SK-MEL-5 (cell line): ENCODE measurements at places on chromosomes 3 and 15. TPM values are rescaled to one million over a fixed set of nuclear protein-coding genes. Genes with fewer than 3 reads are reported as not detected.

DNA sequence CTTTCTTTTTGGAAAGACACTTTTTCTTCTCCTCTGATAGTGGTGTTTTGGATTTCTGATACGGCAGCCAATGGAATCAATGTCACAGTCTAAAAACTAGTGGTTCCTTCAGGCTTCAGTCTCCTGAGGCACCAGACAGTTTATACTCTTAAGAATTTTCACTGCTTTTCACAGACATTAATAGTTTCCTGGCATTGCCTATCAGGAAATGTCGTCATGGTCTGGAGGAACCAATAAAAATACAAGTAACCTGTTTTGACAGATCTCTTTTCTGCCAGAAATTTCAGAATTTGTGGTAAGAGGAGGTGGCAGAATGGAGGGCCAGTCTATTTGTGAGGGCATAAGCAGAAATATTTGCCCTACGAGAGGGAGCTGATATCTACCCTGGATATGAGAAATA, 44.8 kb downstream of the FILIP1L start:
- DNase-seq: no peak

DNA sequence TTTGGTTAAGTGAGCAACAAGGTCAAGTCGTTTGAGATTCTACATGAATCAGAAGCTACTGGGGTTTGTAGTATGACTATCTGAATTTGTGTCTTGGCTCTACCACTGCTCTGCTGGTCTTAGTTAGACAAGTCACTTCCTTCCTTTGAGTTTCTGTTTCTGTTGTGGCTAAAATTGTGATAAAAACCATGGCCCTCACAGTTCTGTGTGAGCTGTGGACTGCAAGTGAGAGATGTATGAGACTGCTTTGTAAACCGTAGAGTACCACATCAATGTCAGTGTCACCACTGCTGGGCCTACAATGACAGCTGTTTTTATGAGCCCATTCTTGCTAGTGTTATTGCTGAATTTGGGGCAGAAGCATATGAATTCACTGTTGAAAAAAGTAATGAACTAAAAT, 32.7 kb downstream of the RARB start:
- no peak for DNase-seq

DNA sequence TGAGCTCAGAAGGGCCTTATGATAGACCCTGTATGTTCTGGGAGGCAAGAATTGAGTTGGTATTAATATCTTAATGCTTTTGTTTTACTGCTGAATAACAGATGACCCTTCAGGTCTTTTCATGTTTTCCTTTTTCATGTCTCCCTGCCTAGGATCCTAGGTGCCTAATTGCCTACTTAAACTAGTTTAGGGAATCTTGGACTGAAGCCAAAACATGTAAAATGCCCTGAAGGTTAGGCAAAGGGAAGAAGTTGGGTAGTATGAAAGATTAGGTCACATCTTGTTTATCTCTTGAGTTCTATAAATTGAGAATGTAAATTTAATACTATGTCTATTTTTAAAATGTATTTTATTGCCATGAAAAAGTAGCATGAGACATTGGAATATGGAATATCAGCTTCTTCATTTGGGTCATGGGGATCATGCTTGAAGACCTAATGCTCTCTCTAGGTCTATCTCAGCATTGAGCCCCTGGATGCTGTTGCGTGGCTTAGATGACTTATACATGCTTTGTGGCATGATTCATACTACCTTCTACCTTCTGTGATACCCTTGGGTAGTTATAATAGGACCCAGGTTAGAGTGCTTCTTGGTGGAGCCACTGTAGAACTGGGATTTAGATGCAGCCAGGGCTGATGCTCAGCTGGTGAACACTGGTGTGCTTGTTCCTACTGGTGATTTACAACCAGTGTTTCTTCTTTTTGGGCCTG, 26.4 kb downstream of the RBM6 start:
- no peak for DNase-seq

GRCh38 chr3:77146004-77146403, 106.1 kb downstream of the ROBO2 start:
- DNase-seq: no peak

Gene GPR62
- total RNA-seq: not detected in 2 replicates

DNA sequence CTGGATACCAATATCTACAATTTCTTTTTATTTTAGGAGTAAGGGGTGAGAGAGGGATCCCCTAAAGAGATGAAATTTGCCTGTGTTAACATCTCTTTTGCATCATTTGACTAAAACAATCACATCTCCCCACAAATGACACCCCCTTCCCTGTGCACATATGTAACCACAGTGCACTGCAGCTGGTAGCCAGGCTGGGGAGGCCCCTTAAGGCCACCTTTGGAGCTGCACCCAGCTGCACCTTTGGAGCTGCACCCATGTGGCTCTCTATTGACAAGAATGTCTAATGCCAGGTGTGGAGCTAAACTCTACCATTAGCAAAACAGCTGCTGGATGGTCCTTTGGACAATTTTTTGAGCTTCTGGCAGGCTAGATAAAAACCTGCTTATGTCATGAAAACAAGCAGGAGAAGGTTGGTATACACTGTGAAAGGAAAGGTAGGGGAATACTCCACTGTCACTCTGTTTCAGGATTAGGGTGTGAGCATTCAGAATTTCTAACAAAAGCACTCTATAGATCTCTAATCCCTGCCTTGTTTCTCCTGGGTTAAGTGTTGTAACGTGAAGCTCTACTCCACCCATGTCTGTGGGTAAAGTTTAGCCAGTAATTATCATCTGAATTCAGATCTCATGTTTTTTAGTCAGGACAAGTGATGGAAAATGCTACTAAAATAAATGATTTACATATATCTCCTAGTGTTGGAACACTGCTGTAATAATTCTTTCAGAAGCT, 52.1 kb downstream of the TFG start:
- peak; percentile 16 for DNase-seq

GRCh38 chr3:43769097-43769884, 78.6 kb downstream of the ABHD5 start:
- peak; percentile 97 for DNase-seq

Gene CNBP
- total RNA-seq: 396 and 418 TPM in 2 replicates

GRCh38 chr3:149881879-149882278, 68.9 kb downstream of the RNF13 start:
- DNase-seq: no peak

Gene GAP43
- total RNA-seq: not detected in 2 replicates

GRCh38 chr15:73333001-73333400, 35.8 kb downstream of the HCN4 start:
- no peak for DNase-seq

DNA sequence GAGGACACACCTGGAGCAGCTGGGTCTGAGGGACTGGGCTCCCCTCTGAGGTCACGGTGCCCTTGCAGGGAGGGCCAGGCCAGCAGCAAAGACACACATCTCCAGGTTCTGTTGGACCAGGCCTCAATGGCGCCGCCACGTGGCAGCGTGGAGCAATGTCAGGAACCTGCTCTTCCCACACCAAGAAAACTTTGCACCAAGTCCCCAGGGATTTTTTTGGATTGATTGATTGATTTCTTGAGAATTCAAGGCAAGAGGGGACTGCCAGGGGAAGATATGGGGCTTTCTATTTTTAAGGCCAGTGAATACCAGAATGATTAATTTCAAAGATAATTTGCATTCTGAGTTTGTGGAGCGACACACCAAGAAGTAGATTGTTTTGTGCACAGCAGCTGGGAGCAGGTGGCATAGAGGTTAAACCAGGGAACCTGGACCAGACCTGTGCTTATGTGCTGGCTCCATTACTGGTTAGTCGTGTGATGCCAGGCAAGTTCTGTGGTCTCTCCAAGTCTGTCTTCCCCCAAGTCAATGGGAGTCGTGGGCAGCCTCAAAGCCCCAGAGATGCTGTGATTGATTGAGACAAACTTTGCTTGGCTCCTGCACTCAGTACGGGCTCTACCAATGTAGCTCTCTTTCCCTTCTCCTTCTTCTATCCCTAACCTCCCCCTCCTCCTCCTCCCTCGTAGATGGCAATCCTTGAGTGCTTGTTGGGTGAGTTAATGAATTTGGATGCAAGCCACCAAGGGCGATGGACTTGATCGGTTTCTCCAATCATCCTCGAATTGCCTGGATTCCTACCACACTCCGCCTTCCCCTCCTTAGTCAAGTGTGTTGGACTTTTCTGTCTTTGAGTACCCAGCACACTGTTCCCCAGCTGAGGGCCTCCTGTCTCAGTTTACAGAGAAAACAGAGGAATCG, 96.2 kb upstream of the TRPM1 start:
- DNase-seq: peak; percentile 68

Gene HOMER2
- total RNA-seq: 8.8 and 13.4 TPM in 2 replicates

Gene CHRFAM7A
- 0.40 and 1.9 TPM in 2 replicates for total RNA-seq

DNA sequence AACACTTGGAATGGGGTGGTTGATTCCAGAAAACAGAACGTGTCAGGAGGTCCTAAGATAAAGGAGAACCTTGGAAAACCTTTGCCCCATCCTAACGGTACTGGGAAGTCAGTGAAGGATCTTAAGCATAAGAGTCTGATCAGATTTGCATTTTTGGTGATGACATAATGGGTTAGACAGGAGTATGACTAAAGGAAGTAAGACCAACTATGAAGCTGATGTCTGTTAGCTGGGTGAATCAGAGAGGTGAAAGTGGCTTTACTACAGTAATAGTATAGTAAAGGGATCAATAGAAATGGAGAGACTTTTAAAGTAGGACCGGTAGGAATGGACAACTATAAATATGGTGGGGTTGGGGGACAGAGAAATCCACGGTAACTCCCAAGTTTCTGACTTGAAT, 12.6 kb downstream of the GTF2A2 start:
- DNase-seq: no peak

- no peak for DNase-seq
Measured at GRCh38 chr3:160314995-160315394, 84.0 kb downstream of the IFT80 start.

Gene TLR9
- total RNA-seq: not detected in 2 replicates

Gene ST3GAL6
- total RNA-seq: 254 and 271 TPM in 2 replicates

DNA sequence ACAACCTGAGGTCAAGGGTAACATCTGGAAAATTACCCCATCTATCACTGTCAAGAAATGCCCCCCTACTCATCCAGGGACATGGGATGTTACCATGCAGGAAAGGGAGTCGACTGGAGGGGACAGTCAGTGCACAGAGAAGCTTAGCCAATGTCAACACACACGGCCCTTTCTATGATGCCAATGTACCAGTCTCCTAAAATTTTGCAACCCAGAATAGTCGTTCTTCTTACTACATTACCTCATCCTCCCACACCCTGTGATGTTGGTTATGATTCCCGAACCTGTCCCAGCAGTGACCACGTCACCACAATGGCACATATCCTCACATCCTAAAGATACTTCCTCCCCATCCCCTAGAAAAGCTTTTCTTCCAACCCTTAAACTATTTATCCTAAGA, 20.1 kb downstream of the TXNRD3 start:
- no peak for DNase-seq

Gene HHATL
- not detected in 2 replicates for total RNA-seq

DNA sequence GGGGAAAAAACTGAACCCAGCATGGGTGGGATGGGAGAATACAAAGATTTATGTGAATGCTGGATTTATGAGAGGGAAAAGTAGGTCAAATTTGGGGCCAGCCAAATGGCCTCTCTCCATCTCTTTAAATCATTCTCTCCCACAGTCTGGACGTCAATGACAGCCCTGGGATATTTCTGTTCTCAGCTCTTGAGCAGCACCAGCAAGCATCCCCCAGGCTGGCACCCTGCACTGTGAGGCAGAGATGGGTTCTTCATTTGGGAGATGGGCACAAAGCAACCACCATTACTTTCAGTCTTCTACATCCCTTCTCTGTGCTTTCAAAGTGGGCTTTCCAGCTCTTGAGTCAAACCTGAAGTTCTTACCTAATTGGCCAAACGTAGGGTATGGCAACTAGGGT, 321.0 kb downstream of the NTRK3 start:
- DNase-seq: no peak

- DNase-seq: no peak
Measured at GRCh38 chr15:77017091-77017660, 22.2 kb downstream of the PSTPIP1 start.

DNA sequence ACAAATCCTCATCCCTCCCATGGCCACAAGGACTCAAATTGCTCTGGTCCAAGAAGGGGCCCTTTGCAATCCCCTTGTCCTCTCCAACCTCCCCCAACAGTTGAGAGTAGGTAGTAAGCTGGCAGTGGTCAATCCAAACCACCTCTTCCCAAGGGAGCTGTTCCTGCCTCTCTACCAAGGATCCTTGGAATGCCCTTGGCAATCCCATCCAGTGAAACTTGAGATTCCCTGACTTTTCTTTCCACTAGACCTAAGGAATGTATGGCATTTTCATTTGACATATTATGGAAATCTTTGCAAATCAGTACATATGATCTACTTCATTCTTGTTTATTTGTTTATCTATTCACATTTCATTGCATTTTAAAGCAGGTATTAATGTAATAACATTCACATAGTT, 4.8 kb upstream of the RBP2 start:
- DNase-seq: peak; percentile 17

DNA sequence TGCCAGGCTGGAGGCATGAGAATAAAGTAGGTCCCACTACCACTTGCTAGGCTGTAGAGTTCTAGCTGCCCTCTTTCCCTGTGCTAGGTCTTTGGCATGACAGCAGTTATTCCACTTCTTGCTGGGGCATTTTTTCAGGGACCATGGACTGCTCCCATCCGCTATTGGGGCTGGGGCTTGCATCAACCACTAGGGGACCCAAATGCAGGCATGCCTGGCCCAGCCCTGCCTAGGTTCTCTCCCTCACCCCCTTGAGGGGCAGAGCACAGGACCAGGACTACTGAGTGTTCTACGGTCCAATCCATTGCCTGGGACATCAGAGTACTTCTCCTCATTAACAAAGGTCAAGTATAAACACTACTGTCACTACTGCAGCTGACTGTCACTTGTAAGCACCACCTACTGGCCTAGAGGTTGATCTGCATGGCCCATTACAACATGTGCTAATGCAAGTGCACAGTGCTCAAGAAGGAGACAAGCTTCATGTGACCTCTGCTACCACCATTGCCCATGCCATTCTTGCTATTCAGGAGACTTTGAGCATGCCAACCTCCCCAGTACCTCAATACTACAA, 270.5 kb downstream of the MBNL1 start:
- DNase-seq: peak; percentile 42

Gene ARRDC4
- 0.88 and 1.4 TPM in 2 replicates for total RNA-seq

- peak; percentile 82 for DNase-seq
Measured at GRCh38 chr3:122942937-122943827, 84.4 kb downstream of the SEMA5B start.

Gene SKIC8
- total RNA-seq: 327 and 343 TPM in 2 replicates

DNA sequence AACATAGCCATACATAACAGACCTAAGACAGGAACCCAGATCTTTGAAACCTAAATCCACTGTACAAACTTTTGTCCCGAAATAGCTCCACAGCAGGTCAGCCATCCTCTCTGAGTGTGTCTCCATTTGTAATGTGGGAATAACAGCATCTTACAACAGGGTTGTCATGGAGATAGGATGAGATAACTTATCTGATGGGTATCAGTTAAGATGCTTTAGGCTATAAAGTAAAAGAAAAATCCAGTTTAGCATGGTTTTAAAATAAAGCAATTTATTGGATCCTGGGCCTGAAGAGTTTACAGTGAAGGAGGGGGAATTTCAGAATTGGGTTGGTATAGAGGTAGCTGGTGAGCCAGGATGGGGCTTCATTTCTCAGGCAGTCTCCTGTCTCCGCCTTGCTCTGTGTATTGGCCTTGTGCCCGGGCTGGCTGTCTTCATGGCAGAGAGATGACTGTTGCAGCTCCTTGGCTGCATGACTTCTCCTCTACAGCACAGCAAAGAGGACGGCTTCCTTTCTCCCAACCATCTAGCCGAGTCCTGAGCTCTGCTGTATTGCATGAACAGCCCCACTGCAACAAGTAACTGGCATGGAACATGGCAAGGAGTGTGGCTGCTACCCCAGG, 131.9 kb upstream of the PROK2 start:
- no peak for DNase-seq
